ENCODE measurements at places on chromosomes 7 and 10.

- no peak for DNase-seq
These were observed 11.8 kb upstream of the TSPAN12 start for GRCh38 chr7:120869700-120870099.

DNA sequence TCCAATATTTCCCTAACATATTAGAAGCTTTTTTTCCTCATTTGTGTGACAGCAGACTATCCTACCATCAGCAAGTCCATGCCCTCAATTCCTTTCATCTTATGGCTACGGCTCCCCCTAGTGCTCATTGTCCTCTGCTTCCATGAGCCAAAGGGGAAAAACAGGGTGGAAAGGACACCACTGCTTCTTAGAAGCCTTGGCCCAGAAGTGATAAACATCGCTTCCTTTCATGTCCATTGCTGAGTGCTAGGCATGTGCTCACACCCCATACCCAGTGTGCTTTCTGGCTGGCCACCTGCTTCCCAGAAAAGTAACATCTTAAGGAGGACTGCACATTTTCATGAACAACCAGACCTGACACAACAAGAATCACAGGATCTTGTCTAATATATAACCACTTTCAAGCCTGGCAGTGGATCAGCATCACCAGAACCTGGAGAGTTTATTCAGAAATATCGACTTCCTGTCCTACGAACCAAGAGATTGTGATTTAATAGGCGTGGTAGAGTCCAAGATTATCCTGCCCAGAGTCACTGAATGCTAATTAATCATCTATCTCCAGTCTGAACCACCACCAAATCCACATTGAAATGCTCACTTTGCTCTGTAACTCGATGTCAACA lies 650.5 kb upstream of the SORCS1 start:
- no peak for DNase-seq

DNA sequence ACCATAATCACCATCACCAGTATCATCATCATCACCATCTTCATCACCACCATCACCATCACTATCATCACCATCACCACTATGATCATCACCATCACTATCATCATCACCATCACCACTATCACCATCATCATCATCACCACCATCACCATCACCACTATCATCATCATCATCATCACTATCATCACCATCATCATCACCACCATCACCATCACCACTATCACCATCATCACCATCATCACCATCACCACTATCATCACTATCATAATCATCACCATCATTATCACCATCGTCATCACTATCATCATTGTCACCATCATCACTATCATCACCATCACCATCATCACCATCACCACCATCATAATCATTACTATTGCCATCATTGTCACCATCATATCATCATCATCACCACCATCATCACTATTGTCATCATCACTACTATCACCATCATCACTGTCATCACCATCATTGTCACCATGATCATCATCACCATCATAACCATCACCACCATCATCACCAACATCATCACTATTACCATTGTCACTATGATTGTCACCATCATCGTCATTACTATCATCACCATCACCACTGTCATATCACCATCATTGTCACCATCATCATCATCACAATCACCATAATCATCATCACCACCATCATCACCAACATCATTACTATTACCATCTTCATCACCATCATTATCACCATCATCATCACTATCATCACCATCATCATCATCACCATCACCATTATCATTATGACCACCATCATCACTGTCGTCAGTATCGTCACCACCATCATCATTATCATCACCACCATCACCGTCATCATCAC lies 154.7 kb downstream of the ACTR3B start:
- no peak for DNase-seq

DNA sequence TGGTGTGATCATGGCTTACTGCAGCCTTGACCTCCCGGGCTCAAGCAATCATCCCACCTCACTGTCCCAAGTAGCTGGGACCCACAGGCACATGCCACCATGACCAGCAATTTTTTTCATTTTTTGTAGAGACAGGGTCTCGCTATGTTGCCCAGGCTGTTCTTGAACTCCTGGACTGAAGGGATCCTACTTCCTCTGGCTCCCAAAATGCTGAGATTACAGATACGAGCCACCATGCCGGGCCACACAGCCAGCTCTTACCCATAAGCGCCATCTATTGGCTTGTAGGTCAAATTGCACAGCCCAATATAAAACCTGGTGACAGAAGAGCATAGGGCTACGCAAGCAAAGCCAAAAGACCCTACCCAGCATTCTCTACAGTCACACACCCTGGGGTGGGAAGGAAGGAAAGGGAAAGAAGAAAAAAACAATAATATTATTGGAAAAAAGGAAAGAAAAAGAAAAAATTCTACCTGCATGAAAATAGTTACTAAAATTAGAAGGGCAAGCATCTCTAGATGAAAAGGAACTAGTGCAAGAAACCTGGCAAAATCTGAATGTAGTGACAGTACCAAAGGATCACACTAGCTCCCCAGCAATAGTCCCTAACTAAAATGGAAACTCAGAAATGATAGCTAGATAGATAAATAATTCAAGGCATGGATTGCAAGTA lies 29.4 kb upstream of the AMPH start:
- no peak for DNase-seq

- no peak for DNase-seq
These were observed 4.2 kb downstream of the PURB start for GRCh38 chr7:44881066-44881600.

DNA sequence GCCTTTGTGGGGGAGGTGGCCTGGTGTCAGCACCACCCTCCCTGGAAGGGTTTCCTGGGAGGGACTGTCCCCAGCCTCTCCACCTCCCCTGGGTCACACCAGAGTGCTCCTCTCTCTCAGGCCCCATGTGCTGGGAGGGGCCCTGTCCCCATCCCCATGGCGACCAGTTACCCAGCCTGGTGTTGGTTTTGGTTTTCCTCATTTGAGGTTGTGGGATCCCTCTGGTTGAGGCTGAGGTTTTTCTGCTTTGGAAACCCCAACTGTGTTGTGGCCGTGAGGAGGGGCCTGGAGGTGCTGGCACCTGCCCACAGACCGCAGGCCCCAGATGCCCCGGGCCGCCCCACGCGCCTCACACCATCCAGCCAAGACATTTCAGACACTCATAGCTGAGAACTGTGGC lies 106.3 kb downstream of the GRK5 start:
- no peak for DNase-seq

DNA sequence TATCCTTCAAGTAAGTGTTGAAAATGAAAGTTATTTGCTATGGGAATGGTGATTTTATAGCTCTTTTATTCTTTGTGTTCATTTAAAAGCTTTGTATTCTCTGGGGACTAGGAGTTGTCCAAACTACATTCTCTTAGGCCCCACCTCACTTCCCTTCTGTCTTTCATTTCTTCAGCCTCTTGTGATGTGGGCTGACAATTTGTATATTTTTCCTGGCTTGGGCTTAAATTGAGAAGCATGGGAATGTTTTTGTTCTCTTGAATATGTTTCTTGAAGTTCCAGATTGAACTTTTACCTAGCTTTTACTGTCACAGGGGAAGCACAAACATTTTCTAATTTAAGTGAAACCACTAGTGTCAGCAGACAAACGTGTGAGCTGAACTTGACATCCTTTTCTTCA lies 27.9 kb downstream of the BBS9 start:
- no peak for DNase-seq

DNA sequence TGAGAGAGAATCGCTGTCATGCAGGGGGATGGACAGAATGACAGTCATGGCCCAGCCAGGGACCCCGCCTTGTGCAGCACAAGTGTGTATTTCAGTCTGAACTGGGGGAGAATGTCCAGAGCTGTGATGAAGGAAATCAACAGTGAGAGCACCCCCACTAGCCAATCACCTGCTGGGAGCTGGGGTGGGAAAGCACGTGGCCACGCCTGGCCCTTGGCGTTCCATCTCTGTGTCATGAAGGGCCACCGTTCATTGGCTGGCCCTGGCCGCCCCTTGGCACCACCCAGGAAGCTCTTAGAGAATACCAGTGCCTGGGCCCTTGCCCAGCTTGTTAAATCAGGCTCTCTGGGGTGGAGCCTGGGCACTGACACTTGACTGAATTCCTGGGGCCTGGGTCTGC lies 22.8 kb downstream of the GRID1 start:
- DNase-seq: no peak

GRCh38 chr7:75756991-75757676 lies 14.9 kb downstream of the CCL26 start:
- no peak for DNase-seq

DNA sequence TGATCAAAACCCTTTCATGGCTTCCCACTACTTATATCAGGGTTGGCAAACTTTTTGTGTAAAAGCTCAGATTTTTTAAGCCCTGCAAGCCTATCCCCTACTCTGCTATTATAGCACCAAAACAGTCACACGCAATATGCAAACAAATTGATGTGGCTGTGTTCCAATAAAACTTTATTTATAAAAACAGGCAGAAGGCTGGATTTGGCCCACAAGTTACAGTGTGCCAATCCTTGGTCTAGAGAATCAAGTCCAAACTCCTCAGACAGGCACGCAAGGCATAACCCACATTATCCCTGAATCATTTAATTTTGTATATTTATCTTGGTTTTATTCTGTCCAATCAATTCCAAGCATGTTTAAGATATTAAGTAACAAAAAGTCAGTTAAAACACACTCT lies 71.9 kb downstream of the SGMS1 start:
- no peak for DNase-seq

GRCh38 chr7:36367561-36368077 lies 22.0 kb upstream of the ANLN start:
- no peak for DNase-seq

DNA sequence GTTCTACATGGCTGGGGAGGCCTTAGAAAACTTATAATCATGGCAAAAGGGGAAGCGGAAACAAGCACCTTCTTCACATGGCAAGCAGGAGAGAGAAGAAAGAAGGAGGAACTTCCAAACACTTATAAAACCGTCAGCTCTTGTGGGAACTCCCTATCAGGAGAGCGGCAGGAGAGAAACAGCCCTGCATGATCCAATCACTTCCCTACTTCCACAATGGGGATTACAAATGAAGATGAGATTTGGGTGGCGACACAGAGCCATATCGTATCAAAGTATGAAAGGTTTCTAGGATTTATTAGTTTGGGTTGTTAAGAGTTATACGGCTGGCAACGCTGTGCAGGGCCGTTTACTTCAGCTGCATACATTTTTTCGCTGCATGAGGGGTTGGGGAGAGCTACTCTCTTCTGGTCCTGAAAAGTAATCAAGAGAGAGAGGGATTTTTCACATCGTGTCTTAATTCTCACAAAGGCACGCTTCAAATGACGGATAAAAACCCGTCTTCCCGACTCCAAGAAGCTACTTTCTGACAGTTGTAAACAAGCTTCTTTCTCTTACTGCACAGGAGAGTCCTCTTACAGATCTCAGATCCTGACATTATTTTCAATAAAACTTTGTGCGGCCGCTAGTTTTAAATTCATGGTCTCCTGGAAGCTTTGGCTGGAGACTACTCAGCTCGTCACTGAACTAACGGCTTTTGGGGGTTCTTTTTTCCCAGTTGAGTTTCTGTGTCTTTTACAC lies 751 bp upstream of the GTPBP10 start:
- no peak for DNase-seq
